ENCODE measurements at places on chromosomes 16 and 17. TPM values are rescaled to one million over a fixed set of nuclear protein-coding genes. Genes with fewer than 3 reads are reported as not detected.

DNA sequence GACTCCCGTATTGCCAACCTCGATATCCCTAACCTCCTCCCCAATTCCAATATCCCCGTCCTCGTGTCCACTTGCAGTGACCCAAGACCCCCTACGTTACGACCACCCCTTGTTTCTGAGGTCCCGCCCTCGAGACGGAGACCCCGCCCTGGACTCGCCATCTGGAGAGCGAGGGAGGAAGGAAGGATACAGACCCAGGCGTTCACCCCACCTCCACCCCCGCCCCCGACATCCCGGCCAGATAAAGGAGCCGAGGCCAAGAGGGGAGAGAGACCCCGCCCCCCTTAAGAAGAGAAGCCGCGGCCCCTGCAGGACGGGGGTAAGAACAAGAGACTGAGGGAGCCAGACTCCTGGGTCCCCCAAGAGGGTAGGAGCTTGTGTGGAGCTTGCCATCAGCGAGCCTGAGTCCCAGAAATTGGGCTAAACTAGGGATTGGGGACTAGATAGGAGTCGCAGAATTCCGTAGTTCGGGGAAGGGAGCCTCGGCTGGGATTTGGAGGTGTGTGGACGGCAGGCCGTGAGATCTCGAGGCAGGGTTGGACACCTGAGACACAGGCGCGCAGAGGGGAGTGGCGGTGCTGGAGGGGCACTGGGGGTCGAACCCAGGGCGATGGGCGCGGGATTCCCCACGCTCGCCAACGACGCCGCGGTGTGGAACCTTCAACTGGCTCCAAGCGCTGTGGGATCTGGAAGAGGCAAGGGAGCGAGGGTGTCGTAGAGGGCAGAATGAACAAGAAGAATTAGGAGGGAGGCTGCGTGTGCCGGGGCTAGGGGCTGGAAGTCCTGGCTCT, at the start of gene BCL6B:
BCL6B (plus strand) TSS at position 270 of the 791 bp plus-strand sequence. CDS start 622 bp downstream, outside the sequence.
- DNase-seq, result no peak

DNA sequence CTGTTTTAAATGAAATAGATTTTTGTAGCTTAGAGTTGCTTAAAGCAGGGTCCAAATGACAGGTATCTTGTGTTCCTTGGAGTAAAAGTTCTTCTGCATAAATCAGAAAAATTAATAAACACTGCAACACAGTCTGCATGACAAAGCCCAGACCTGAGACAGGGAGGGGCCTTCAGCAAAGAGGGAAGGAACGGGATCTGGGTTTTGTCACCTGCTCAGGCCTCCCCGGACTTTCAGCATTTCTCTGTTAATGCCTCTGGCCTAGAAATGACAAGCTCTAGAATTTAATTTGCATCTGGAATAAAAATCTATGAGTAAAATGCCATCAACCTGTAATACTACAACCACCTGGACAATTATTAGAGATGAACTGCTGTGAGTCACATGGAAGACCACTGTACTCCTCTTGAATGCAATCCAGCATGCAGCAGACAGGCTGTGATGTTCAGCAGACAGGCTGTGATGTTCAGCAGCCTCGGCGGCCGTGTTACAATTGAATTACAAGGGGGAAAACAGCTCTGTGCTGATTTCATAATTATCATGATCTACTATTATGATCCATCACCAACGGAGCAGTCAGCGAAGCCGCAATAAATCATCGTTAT, 170.2 kb downstream of the TOX3 start:
- no peak for DNase-seq

GRCh38 chr17:81811705-81812570, 8.0 kb downstream of the GCGR start:
- no peak for DNase-seq

DNA sequence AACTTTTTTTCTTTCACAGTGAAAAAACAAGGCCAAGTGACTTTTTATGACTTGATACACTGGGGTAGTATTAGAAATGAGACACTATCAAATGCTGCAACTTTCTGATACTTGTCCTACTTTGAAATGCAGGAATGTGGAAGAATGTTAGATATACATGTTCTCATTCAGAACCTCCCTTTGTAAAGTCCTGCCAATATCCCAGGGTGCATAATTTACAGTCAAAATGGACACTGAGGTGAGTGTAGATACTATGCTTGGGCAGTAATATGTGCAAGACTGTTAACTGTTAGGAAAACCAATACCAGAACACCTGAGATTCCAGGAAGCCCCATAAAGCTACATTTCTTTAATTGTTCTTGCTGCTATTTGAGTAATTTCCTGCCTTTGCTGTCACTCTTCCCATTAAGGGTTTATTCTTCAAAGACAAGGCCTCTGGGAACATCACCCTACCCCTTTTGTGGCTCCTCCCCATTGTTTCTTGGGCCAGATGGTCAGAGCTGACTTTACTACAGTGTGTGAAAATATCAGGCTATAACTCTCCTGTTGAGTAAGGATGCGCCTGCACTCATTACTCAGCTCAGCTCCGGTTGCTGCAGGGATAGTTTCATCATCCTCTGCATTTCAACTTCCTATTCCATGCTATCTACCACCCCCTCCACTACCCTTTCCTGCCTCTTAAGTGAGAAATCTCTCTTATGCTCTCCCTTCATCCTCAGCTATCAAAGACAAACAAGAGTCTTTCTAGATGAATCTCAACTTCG, 48.7 kb downstream of the TMEM100 start:
- peak; percentile 38 for DNase-seq

GRCh38 chr17:76597156-76598003, 11.7 kb upstream of the ST6GALNAC2 start:
- no peak for DNase-seq

DNA sequence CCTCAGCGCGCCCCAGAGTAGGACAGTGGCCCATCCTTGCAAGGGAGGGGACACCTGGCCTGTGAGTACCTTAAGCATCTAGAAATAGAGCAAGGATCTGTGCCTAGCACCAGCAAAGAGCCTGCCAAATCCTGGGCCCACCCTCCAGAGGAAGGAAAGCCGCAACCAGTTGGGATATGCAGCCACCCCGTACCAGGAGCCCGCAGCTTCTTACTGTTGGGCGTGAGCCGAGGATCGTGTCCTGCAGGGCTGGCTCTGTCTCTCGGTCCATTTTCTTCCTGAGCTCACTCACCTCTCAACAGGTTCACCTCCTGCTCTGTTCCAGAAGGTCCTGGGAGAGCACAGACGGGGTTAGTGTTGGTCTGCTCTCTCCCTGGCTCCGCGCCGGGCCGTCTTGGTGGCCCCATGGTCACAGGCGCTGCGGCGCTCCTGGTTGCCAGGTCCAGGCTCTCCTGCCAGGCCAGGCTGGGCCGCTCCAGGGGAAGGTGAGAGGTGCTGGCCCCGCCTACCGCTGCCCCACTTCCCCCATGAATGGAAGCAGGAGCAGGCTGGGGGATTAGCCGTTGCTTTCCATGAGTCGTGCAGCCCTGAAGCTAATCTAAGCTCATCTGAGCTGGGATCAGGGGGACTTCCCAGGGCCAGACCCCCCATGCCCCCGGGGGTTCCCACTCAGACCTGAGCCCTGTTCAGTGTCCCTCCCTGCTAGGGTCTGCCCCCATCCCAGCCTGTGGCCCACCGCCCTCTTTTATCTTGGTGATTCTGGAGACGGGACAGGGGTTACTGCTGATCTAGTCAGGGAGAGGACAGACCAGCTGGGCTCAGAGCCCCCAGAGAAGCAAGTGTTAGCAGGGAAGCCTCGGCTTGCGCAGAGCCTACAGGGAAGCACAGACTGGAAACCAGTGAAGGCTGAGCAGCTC, 12.7 kb downstream of the ENDOV start:
- DNase-seq, result no peak

- DNase-seq, result no peak
Measured at GRCh38 chr17:67558740-67559380, 158.9 kb upstream of the NOL11 start.

- peak; percentile 24 for DNase-seq
Measured at GRCh38 chr16:20372701-20373100, 20.2 kb upstream of the UMOD start.

GRCh38 chr17:63641692-63642448, 19.7 kb downstream of the MAP3K3 start:
- DNase-seq, result no peak

- DNase-seq, result no peak
Measured at GRCh38 chr17:70318051-70318450, 148.7 kb downstream of the KCNJ2 start.

GRCh38 chr16:23288209-23288608, 13.9 kb upstream of the SCNN1B start:
- DNase-seq, result no peak

DNA sequence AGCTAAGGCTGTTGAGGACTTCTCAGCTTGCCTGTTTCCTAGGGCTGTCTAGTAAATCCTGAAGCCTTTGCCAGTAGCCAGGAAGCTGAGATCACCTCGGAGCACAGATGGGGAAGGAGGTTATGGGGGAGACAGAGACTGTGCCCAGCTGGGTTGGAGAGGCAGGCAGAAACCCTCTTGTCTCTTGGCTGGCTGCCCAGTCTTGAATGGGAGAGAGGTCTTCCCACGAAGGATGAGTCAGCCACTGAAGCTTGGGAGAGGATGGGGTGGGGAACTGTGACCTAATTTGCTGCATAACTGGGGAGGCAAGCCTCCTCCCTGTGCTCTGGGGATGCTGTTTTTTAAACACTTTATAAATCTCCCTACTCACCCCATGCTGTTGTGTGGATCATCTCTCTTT, 69.8 kb downstream of the SHISA9 start:
- peak; percentile 89 for DNase-seq

DNA sequence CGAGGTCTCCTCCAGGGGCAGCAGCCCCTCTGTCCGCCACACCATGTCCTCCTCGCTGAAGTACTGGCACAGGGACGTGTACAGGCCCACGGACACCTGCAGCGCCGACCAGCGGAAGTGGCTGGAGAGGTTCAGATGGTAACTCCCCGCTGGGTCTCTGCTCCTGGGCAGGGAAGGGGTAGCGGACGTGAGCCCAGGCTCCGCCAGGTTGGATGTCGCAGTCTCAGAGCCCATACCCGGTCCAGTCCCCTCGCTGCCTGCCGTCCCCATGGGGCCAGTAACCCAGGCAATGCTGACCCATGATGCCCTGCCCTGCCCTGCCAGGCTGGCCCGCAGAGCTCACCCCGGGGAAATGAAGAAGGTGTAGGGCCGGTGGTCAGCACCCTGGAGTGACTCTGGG, 33.2 kb downstream of the PKD1 start:
- DNase-seq, result no peak

GRCh38 chr17:41679740-41680425, 8.8 kb upstream of the EIF1 start:
- no peak for DNase-seq

- DNase-seq, result no peak
Measured at GRCh38 chr16:13883276-13883675, 36.7 kb upstream of the ERCC4 start.

GRCh38 chr16:78962457-78962929, 638.0 kb downstream of the MAF start:
- no peak for DNase-seq

DNA sequence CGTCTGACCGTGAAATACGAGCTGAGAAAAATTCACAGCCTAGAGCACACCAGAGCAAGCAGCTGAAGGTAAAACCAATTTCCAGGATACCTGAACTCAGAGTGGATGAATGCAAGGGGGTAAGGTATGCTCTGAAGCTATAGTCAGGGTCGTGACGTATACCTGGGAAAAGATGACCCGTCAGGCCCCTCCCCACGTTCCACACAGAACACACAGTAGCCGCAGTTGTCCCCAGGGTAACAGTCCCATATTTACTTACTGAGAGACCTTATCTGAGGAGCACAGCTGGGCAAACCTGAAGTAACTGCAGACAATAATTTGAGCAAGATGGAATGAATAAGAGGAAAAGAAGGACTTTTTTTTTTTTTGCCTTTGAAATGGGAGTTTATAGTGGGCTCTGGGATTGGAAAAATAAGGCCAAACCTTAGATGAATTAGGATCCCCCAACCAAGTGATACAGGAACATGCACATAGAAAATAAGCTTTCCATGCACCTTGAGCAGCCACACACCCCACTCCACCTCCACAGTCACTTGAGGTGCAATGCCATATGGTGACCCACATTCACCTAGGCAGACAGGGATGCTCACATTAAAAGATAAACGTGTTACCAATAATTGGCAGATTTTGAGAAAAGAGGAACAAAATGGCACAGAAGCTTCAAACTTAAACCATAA, 38.0 kb downstream of the ABCA6 start:
- no peak for DNase-seq

GRCh38 chr16:3510416-3510815, 9.6 kb downstream of the CLUAP1 start:
- no peak for DNase-seq

DNA sequence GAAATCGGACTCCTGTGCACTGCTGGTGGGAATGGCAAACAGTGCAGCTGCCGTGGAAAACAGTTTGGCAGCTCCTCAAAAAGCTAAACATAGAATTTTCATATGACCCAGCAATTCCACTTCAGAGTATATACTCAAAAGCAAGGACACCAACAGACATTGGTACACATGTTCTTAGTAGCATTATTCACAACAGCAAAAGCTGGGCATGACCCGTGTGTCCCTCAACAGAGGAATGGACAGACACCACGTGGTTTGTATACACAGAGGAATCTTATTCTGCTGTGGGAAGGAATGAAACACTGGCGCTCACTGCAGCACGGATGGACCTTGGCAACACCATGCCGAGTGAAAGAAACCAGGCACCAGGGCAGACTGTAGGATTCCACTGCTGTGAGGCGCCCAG, 16.0 kb downstream of the NPTX1 start:
- DNase-seq, result no peak

DNA sequence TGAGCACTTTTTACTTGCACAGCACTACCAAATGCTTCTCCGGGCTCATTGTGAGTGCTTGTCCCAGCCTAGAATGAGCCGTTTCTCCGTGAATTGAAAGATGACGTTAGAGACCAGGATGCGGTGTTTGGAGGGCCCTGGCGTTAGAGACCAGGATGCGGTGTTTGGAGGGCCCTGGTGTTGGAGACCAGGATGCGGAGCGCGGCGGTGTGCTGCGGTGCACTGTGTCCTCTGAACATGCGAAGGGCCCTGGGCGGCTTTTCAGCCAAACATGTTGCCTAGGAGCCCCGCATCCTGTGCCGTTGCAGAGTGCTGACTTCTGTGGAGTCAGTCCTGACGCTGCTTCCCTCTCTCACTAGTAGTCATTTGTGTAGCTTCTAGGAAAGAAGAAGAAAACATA, 42.7 kb downstream of the BANP start:
- DNase-seq, result no peak

- DNase-seq, result no peak
Measured at GRCh38 chr17:49848019-49848473, at the start of gene TAC4. Gene TAC4, minus strand, starts transcription at chr17:49848069. Its CDS starts 52 bp downstream, at chr17:49848017.

DNA sequence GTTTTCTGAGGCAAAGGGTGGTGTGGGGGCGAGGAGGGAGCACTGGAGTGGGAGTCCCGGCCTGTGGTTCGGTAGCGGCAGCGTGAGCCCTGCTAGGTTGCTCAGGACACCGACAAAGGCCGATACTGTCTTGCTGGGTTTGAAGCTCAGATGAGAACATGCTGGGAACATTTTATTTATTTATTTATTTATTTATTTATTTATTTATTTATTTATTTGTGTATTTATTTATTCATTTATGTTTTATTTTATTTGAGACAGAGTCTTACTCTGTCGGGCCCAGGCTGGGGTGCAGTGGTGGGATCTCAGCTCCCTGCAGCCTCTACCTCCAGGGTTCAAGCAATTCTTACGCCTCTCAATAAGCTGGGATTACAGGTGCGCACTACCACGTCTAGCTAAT, 117.9 kb upstream of the GSE1 start:
- no peak for DNase-seq

TEX19 gene
- total RNA-seq, result 1.4 TPM

G6PC1 gene
- not detected for total RNA-seq

CACNA1H gene
- not detected for total RNA-seq

GFAP gene
- total RNA-seq, result 0.07 TPM

PIK3R5 gene
- not detected for total RNA-seq

CCL13 gene
- total RNA-seq, result not detected

KRTAP17-1 gene
- not detected for total RNA-seq

All from HT1080 (cell line).